Immature natural killer cell (primary cell): ENCODE measurements at places on chromosomes 5 and 9.

DNA sequence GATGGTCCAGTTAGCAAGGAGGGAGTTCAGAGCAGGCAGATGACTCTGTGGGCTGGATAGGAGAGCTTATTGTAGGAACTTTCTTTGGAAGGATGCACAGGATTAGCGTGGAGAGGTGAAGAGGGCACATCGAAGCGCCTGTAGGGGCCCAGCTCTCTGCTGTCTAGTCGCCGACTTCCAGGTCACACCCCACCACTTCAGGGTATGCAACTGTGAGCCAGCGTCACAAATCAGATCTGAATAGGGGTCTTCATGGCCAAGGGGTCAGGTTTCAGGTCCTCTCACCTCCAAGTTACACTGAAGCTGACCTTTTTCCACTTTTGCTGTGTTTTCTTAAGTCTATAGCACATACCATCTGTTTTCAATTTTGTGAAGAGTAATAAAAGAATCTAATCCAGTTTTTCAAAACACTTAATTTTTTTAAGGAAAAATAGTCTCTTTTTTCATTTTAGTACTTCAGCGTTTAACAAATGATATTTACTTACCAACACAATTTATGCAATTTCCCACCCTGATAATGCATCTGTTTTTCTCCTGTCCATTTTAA, 364.2 kb upstream of the CLINT1 start:
- H3K27ac ChIP-seq: no peak overlapping the region
- H3K4me1 ChIP-seq: no peaks in the 10 kb centered on the region
- DNase-seq: no peak
- H3K27me3 ChIP-seq: peaks cover under 1% of the 10 kb centered on the region

DNA sequence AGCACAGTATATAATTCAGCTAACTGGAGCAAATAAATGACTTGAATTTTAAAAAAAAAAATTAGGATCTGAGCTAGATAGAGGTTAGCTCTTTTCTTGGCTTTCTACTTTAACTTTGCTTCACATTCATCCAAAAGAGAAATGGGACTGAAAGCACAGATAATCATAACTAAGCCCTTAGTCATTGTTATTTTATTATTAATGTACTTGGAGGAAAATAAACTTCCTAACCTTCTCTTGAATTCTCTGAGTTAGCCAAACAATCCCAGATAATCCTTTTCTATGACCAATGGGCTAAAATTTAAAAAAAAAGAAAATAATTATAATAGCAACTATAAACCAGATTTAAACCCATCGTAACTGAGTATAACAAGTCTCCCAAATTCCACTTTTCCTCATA, 57.6 kb upstream of the RASA1 start:
- peaks cover 2% of the 10 kb centered on the region for H3K27me3 ChIP-seq
- no peaks in the 10 kb centered on the region for H3K36me3 ChIP-seq
- no peak for DNase-seq

- H3K36me3 ChIP-seq: no peaks in the 10 kb centered on the region
- no peak overlapping the region for H3K4me3 ChIP-seq
- H3K27ac ChIP-seq: no peak overlapping the region
Measured at GRCh38 chr5:73464016-73464745, 15.6 kb upstream of the FOXD1 start.

DNA sequence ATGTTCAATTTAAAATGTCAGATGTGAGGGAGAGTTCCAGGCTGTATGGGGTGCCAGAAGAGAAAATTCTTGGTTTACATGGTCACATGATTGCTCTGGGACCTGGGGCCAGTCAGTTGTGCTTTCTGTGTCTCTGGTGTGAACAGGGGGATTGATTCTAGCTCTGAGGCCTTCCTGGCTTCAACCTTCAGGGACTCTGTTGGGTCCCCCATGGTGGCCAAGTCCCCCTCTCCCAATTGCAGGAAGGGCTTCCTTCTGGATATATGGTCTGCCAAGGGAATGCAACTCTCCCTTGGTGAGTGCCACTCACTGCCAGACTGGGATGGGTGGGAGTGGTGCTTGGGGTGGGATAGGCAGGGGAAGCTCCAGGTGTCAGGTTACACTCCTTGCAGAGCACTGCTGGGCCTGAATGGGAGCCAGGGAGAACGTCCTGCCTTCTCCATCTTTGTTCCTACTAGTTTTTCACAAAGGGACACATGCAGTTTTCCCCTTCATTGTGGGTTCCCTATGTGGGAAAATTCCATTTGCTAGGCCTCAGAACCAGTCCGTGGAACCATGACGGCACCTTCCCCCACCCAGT, 153.2 kb downstream of the MELK start:
- no peak overlapping the region for H3K27ac ChIP-seq
- H3K36me3 ChIP-seq: no peaks in the 10 kb centered on the region
- H3K4me1 ChIP-seq: no peaks in the 10 kb centered on the region
- no peak overlapping the region for H3K4me3 ChIP-seq
- DNase-seq: no peak
- H3K27me3 ChIP-seq: peaks cover 3% of the 10 kb centered on the region
